ENCODE measurements at places on chromosomes 12 and 14.
A peak's percentile ranks its signal among the peaks of the same experiment; 100 is the strongest.

DNA sequence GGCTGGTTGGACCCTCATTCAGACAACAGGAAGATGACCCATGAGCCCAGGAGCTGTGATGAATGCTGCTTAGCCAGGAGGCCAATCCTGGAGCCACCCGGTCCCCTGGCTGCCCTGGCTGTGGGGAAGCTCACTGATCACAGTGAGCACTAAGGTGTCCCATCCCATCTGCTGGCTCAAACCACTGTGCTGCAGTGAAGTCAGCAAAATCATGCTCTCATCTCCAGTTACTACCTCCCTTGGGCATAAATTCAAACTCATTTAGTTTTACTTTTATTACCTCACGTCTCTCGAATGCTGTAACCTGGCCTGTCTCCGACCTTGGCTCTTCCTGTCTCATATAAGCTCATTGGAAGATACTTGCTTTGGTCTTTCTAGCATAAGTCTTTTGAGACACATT, 112.4 kb downstream of the APAF1 start:
- no peak for DNase-seq

DNA sequence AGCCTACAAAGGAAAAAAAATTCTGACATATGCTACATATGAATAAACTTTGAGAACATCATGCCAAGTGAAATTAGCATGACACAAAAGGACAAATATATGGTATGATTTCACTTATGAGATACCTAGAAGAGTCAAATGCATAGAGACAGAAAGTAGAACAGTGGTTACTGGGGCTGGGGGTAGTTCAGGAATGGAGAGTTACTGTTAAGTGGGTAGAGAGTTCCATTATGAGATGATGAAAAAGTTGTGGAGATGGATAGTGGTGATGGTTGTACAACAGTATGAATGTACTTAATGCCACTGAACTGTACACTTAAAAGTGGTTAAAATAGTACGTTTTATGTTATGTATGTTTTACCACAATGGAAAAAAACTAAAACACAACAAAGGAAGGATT, 92.3 kb downstream of the SCAF11 start:
- DNase-seq: no peak

- DNase-seq: no peak
Measured at GRCh38 chr12:81617915-81618314, 141.2 kb downstream of the PPFIA2 start.

GRCh38 chr14:36057452-36058116, 118.9 kb downstream of the PTCSC3 start:
- peak; percentile 36 for DNase-seq

- peak; percentile 92 for DNase-seq
Measured at GRCh38 chr12:55707841-55708694, at the start of gene ITGA7. Gene ITGA7 (minus strand): TSS chr12:55707904. CDS start chr12:55707682, 222 bp downstream.

DNA sequence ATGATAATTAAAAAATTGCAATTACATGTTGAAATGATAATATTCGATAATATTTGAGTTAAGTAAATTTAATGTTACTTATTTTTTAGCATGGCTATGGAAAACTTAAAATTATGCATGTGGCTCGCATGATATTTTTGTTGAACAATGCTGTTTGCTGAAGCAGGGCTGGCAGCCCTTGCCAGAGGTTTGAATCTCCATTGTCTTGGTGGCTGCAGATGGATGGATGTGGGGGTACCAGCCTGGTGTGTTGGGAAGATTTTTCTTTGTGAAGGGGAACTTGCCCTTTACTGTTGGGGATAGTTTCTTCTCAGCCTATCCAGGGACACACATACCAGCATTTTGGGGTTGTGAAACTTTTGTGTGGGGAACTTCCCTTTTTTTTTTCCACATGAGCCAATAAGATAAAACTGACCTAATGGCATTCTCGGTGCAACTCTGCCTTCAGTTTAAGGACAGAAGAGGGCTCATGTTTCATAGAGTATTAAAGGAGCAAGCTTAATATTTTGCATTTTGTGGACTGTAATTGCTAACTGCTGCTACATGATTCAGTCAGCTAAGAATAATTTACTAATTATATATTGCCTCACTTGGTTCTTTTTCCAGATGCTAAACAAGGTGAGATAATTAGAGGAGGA, 8.8 kb downstream of the RASSF3 start:
- no peak for DNase-seq

Data from urothelium cell line (cell line).